ENCODE measurements at places on chromosomes 7 and 10. TPM values are rescaled to one million over a fixed set of nuclear protein-coding genes. Genes with fewer than 3 reads are reported as not detected.

Gene FAM24B
- 9.3 TPM for total RNA-seq

Gene SORBS1
- total RNA-seq: 8.5 TPM

Gene HOXA3
- 33.2 TPM for total RNA-seq

Gene GIMAP4
- not detected for total RNA-seq

All from epithelial cell of proximal tubule (primary cell).